ENCODE measurements at places on chromosomes 5 and 9. TPM values are rescaled to one million over a fixed set of nuclear protein-coding genes. Genes with fewer than 3 reads are reported as not detected.

DNA sequence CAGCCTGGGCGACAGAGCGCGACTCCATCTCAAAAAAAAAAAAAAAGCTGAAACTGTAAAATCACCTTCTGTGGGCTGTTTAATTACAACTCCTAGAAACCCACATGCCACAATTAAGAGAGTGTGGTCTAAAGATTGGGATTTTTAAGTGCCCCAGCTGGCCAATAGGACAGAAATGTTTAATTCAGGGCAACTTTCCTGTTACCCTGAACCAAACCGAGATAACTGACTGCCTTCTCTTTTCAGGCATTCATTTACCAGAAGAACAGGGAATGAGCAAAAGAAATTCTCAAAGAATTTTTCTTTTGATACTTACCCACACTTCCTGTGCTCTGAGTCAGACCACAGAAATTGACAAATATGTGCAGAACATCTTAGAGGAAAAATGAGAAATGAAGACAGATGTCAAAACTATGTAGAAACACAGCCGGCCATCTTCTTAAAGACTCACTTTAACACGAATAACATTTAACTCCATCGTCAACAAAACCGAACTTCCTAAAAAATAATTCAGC lies 221.3 kb upstream of the DAPK1 start:
- peak; percentile 55 for DNase-seq

Gene SLC6A3
- not detected for total RNA-seq

DNA sequence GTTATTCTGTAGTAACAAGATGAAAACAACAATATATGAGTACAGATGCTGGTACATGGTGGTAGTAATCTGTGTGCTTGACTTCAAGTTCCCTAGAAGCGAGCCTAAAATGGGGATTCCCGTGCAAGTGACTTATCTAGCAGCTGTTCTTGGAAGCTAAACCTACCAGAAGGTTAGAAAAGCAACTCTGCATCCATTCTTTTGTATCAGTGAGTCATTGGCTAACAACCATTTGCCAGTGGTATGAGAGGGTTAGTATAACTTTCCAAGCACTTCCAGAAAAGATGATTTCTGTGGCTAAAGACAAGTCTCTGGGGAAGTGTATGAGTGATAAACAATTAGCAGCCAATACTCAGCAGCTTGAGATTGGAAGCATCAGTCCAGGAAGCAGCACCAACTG lies 787.7 kb upstream of the CDH6 start:
- no peak for DNase-seq

- DNase-seq: no peak
These were observed 144.7 kb upstream of the LRRTM2 start for GRCh38 chr5:139019880-139020279.

DNA sequence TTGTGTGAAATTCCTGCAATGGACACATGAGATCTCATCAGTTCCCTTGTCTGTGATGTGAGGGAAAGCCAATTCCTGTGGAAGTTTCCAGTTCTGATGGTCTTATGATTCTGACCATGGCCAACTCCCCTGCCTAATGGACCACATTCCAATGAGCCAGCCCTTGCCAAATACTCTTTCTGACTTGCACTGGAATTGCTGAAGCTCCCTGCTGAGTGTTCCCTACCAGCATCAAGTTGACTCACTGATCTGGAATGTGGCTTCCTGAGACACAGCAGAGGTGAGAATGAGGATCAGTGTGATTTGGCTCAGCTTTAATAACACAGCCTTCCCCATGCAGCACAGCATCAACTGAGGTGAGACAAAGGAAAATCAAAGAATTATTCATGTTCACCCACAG lies 427.8 kb downstream of the KDM4C start:
- DNase-seq: no peak

- DNase-seq: no peak
These were observed 31.2 kb upstream of the ADRA1B start for GRCh38 chr5:159884917-159885620.

DNA sequence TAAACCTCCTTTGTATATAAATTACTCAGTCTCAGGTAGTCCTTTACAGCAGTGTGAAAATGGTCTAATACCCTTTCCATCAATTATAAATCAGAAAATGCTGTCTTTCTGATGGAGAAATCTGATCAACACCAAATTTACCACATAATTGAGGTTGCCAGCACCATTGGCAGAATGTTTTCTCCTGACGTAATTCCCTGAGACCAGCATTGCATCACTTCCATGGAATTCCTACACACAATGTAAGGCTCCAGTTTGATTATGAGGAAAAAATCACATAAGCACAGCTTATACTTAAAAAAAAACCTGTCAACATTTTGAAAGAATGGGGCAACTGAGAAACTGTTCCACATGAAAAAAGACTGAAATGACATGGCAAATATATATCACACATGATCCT lies 618.7 kb upstream of the CDH6 start:
- no peak for DNase-seq

DNA sequence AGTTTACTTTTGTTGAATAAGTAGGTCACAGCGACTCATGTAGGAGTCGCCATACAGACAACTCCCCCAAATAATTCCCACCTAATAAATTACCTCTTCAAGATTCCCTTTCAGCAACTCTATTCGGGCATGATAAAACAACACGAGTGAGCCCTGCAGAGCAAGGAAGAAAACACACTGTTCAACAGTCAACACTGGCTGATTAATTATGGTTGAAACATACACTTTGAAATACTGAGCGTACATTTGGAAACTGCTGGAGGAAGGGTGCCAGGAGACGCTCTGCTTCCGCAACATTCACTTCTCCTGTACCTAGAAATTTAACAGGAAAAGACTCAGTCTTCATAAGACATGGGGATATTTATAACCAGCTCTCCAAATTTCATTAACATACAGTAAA lies 117.5 kb downstream of the TTC39B start:
- no peak for DNase-seq

Gene MTAP
- 24.5 TPM for total RNA-seq

- no peak for DNase-seq
These were observed 33.5 kb downstream of the ABLIM3 start for GRCh38 chr5:149174847-149175234.

DNA sequence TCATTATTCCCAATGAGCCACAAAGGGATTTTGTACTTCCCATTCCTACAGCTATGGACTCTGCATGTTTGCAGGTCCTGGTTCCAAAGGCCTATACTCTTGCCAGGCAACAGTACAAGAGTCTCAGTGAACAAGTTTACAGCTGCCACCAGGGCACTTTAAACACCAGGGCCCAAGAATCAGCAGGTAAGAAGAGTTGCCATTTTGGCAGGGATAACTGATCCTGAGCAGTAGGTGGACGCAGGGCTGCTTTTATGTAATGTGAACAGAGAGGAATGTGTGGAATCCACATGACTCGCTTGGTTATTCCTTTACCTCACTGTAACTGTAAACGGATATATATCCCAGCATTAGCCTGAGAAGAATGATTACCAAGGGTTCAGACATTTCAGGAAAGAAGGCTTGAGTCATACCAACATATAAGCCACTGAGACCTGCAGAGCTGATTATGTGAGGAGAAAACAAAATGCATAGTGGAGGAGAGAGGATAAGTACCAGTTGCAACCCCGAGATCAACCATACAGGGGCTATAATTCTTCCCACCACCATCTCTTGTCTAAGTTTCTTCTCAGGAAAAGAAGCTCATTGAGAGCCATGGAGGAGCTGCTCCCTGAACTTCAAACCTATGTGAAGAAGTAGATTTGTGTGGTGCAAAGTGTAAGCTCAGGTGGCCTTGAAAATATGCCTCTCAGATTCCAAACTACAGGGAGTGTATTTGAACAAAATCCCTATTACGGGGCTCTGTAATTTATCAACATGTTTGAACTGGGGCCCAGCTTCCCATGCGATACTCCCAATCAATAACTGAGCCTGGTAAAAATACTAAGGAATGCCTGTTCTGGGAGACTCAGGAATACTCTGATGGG lies 24.6 kb downstream of the RAPGEF6 start:
- no peak for DNase-seq

- DNase-seq: peak; percentile 34
These were observed 217.0 kb downstream of the PCSK5 start for GRCh38 chr9:76107482-76107881.

GRCh38 chr9:111825468-111826145 lies 30.9 kb upstream of the SHOC1 start:
- DNase-seq: no peak

DNA sequence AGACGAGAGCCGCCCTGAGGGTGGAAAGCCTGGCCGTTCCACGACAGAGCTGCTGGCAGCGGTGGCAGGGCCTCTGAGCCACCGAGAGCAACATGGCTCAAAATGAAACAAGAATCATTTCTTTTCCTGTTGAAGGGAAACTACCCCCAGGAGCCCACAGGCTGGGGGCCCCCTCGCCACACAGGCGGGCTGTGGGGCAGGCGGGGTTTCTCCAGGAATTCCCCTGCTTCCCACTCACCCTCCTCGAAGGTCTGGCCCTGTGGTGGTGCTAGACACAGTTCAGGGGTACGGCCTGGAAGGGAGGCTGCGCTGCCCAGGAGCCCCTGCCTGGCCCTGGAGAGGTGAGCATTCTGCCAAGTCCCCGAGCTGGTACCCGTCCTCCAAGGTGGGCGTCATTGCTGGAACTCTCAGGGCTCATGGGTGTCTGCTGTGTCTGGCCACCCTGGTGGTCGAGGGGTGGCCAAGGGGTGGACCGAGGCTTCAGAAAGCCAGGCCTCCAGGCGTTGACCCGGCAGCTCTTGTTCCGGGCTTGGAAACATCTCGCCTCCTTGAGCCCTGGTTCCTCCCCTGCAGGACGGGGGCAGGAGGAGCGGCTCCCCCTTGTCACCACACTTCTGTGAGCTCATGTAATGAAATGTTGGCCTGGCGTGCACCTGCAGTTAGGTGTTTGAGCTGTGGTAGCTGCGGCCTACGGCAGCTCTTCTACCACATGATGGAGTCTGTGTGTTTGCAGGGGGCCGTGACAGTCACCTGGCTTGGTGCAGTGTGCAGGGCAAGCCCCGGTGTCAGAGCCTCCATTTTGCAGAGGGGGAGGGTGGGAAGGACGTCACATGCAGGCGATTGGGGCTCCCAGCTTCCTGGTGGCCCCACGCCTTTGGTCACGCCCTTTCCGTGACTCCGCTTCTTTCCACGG lies 65.3 kb downstream of the RXRA start:
- DNase-seq: no peak

Gene BHMT2
- 3.0 TPM for total RNA-seq

- DNase-seq: no peak
These were observed 73.7 kb downstream of the ZNF462 start for GRCh38 chr9:106936680-106937079.

GRCh38 chr5:171979606-171980005 lies 26.8 kb downstream of the FBXW11 start:
- DNase-seq: no peak

Gene TEK
- 10.4 TPM for total RNA-seq

Gene OGN
- 281 TPM for total RNA-seq

DNA sequence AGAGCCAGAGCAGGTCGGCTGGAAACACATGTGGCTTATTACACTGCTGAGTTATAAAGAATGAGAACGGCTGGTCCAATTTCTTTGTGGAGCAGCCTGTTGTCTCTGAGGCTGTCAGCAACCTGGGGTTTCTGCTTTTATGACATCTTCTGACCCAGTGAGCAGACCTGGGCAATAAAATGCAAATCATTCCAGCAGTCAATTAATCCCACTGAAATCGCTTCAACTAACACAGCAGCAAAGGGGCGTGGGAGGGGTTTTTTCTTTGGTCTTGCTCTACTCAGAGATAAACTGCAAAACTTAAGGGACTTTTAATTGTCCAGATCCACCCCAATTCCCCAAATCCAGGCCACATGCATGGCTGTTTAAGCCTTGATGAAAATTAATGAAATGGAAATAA lies 215.7 kb downstream of the SLIT3 start:
- no peak for DNase-seq

GRCh38 chr5:77590347-77590746 lies 48.2 kb downstream of the OTP start:
- no peak for DNase-seq

DNA sequence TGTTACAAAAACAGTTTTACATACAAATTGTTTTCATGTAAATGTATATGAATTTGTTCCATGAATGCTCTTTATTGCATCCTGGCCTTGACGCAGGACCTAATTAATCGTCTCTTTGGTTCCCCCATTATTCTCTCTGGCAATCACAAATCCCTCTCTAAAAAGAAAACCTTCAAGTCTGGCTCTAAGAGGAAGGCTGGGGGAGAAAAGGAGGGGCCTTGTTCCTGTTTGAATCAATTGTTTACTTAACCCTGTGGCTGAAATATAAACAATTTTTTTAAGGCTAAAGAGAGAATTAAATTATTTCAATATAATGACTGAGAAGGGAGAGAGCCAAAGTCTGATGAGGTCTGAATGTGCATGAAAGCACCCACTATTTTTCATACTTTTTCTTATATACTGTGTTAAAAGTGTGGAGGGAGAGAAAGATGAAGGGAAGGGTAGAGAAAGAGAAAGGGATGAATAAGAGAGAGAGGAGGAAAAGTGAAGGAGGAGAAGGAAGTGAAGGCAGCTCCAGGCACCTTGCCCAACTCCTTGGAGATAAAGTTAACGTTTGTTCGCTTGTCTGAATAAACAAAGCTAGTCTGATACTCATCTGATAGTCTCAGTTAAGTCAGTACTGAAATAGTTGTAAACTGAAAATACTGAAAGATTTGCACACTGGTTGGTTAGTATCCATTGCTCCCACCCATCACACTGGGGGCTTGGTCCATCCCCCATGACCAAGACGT lies 116.4 kb upstream of the SPDL1 start:
- no peak for DNase-seq

DNA sequence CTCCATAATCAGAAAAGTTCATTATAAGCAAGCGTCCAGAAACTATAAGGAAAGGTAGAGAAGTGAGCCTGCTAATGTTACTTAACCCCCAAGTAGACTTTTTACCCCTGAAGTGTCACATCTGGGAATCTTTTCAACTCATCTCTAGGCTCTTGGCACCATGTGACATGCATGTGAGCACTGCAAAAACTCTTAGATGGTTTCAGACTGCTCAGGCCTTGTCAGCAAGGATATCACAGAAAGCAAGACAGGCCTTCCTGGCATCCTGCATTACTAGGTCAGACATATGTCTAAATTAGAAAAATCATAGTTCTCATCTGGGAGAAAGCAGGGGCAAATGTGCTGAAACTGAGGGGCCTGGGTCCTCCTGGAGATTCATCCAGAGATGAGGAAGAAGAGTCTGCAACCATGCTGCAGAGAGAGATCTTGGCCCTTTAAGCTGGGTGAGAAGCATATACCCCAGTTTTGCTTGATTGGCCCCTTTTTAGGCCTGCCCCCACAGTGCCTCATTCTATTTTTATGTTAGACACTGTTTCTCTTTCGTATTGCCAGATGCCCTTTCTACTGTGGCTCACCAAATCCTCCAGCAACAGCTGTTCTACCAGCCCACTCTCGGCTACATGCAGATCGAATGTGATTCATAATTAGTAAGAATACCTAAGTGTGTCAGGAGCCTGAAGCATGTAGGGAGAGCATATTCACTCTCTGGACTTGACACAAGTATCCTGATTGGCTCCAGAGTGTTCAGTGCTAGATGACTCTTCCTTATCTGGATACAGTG lies 19.0 kb downstream of the TMEM8B start:
- peak; percentile 17 for DNase-seq

Gene TSSK1B
- total RNA-seq: 0.10 TPM

GRCh38 chr9:121738968-121739367 lies 87.5 kb downstream of the DAB2IP start:
- DNase-seq: no peak

Gene HIGD2A
- 69.9 TPM for total RNA-seq

All from skin of body (tissue), 3 donors.